ENCODE measurements at places on chromosomes 3 and 15. TPM values are rescaled to one million over a fixed set of nuclear protein-coding genes. Genes with fewer than 3 reads are reported as not detected.

The OR5K2 gene
- total RNA-seq = not detected

GRCh38 chr15:47414207-47414606, 303.1 kb upstream of the SEMA6D start:
- no peak for DNase-seq

GRCh38 chr3:116166121-116166520, 279.2 kb downstream of the LSAMP start:
- DNase-seq = no peak

DNA sequence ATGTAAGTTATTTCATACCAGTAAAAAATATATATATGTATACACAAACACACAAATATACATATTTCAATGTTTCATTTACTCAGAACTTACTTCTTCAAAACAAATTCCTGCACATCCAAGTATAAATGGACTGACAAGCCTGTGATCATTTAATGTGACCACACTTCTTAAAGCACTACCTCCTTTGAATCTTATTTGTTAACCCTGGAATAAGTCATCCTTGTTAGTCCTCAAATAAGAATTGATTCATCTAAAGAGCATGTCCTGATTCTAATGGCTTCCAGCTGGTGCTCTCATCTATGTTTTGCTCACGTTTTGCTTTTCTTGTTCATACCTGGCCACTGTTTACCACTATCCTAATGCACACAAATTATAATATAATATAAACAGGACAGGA, 103.9 kb upstream of the UBP1 start:
- DNase-seq = no peak

The DUOX1 gene
- total RNA-seq = 90.1 TPM

The CCR8 gene
- not detected for total RNA-seq

GRCh38 chr15:52559575-52559974, 9.3 kb downstream of the ARPP19 start:
- no peak for DNase-seq

DNA sequence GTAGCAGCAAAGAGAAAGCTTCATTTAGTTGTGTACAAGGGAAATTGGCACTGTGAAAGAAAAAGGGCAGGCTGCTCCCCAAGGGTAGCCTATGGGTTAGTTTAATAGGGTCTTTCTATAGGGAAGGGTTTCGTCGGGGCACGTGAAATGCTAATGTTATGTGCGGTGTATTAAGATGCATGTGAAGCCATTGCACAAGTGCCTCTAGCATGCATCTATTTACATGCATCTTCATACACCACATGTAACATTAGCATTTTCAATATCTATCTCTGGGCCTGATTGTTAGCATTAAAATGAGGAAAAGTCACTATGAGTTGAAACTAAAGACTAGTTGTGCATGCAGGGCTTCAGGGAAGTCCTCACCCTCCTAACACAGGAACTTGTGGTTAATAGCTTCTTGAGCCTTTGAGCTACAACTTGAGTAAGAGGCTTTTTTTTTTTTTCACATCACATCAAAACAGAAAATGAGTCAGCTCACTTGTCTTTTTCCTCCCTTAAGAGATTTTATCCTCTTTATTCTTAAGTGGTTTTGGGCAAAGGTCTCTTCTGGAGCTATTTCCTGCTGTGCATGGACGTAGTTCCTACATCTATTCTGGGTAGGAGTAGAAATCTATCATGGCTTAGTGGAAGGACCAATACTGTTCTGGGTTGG, 613.4 kb downstream of the ZPLD1 start:
- no peak for DNase-seq

GRCh38 chr3:114861666-114862065, 285.4 kb downstream of the ZBTB20 start:
- DNase-seq = no peak

The ZBBX gene
- not detected for total RNA-seq

DNA sequence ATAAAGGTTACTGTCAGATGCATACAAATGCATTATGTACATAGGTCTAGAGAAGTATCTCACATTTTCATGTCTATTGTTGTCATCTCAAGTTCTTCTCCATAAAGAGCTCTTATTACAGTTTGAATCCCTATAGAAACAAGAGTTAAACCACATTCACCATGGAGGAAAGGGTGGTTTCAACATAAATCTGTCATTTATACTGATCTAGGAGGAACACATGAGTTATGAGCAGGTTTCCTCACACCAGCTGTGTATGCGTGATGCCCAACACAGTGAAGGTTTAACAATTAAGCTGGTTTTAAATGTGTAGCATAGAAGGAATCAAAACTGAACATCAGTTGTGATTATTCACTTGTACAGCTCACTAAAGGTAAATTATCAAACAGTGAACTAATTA, 251.7 kb downstream of the KCNMB2 start:
- DNase-seq = no peak

DNA sequence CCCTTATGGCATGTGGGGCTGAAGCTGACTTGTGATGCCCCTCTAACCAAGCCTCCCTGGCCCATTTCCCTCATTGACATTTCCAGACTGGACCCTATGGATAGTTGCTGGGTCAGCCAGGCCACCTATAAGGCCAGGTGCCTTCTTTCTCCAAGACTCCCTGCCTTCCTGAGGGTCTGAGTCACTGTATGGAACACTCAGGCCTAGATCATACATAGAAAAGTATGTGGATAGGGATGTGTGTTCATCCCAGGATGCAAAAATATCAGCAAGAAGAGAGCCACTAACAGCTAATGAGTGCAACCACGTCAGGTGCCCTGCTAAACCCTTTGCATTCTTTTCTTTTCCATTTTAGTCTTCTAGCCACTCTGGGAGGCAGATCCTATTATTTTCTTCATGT, 168.4 kb upstream of the WNT5A start:
- no peak for DNase-seq

DNA sequence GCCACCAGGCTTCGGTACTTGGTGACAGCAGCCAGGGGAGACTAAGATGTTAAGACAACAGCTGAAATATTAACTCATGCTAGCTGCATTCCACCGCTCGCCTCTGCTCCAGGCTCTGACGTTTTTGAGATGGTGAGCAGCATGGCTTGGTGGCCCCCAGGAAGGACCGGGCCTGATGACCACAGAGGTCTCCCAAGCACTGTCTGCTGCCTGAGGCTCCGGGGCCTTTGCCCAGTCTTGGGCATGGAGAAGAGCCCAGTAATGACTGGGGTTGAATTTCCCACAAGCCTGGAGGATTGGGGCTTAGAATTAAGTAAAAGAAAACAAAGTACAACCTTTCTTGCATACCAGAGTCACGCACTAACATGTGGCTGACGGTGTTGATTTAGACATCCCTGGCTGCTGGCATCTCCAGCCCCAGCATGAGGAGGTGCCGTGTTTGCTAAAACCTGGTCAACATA, 243.6 kb upstream of the LYSMD4 start:
- DNase-seq = no peak

The MUC20 gene
- total RNA-seq = 15.1 TPM

Data from lower leg skin (tissue), 4 donors.